ENCODE measurements at places on chromosomes 12 and 14.

GRCh38 chr12:121514184-121514742 lies 66.6 kb downstream of the KDM2B start:
- no peak for DNase-seq

GRCh38 chr12:128737292-128737966 lies 86.3 kb downstream of the SLC15A4 start:
- no peak for DNase-seq

- no peak for DNase-seq
These were observed 13.5 kb downstream of the ATP2B1 start for GRCh38 chr12:89695100-89695499.

- no peak for DNase-seq
These were observed 710.7 kb upstream of the TBX3 start for GRCh38 chr12:115394496-115395220.

DNA sequence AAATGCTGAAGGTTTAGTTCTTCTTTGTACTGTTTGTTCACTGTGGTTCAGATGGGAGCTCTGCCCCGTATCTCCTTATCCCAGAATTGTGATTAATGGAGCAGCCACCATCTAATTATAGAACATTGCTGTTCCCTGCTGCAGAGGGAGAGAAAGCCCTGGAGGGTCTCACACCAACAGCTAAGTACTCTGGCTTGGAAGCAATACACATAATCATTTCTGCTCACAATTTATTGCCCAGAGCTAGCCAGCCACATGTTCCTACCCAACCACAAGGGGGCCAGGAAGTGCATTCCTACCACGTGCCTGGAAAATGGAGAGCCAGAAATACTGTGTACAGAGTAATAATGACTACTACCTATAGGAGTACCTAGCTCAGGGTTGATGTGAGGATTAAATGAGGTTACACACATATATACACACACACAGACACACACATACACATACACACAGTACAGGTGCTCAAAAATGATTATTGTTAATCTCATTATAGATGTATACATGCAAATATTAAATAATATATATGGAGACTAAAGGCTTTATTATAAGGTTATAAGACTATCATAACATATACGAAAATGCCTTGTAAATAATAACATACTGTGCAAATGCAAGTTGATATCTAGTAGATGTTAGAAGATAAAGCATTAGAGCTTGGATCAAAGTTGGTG lies 22.3 kb downstream of the MSRB3 start:
- DNase-seq: no peak

- no peak for DNase-seq
These were observed 39.7 kb upstream of the BDKRB2 start for GRCh38 chr14:96164861-96165490.

DNA sequence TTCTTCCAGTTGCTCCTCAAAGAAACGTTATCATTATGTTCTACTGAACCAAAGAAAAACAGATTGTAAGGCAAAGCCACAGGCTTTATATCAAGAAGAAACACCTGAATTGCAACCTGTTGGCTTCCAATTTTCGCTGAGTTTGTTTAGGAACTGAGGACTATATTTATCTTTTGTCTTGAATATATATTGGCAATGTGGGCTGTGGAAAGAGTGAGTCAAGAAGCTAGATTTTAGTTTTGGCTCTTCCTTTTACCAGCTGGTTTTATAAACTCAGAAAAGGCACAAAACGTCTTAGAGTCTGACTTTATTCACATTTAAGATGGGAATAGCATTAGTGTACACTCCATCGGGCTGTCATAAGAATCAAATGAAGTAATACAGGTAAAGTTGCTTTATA lies 10.4 kb upstream of the PTHLH start:
- no peak for DNase-seq

GRCh38 chr12:116299665-116300328 lies 22.3 kb upstream of the MED13L start:
- DNase-seq: no peak

- no peak for DNase-seq
These were observed 393.5 kb downstream of the CCDC91 start for GRCh38 chr12:28583701-28584261.

GRCh38 chr12:90229407-90230170 lies 521.0 kb upstream of the ATP2B1 start:
- DNase-seq: no peak

- no peak for DNase-seq
These were observed 12.1 kb upstream of the LTA4H start for GRCh38 chr12:96047229-96048211.

GRCh38 chr12:93777254-93777653 lies 100.1 kb downstream of the CRADD start:
- DNase-seq: no peak

DNA sequence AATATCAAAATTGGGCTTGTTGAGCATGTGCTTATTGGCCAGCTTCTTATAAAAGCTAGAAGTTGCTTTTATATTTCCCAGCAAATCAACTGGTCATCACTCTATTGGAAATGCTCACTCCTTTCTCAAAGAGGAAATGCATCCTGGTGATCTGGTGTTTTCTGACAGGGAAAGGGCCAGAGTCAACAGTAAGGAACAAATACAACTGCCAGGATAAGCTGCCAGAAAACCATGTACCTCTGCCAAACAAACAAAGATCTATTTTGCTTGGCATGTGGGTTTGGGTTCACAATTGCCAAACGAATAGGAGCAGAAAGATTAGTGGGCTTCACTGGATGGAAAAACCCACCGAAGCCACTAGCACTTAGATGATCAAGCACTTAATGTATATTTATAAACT lies 126.9 kb upstream of the PDZRN4 start:
- DNase-seq: no peak

Measured in stimulated activated CD4-positive, alpha-beta T cell treated with anti-CD3 and anti-CD28 coated beads, Interleukin-1b, Interleukin-23, amount 100 ng/mL, for 4 hours (primary cell).